ENCODE measurements at places on chromosomes 12 and 14.

GRCh38 chr12:82971584-82971983 lies 284.9 kb downstream of the TMTC2 start:
- no peak for DNase-seq

DNA sequence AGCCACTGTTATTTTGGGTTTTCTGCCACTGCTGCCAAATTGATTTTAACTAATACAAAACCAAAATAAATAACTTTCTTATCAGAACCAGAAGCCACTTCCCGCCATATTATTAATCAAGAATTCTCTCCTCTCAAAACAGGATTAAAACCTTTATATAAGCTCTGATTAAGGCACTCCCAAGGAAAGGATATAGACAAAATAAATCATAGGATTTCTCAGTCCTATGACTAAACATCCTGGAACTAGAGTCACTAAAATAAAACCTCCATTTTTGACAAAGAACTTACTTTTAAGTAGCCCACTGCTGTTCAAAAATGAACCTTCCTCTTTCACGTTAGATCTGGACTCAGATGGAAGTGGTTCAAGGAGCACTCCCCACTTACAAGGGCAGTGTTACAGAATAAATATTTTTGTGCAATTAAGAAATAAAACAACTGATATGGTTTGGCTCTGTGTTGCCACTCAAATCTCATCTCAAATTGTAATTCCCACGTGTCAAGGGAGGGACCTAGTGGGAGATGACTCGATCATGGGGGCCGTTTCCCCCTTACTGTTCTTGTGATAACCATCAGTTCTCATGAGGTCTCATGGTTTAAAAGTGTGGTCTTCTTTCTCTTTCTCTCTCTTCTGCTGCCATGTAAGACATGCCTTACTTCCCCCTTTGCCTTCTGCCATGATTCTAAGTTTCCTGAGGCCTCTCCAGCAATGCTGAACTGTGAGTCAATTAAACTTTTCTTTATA lies 26.4 kb downstream of the GXYLT1 start:
- peak; percentile 15 for DNase-seq

DNA sequence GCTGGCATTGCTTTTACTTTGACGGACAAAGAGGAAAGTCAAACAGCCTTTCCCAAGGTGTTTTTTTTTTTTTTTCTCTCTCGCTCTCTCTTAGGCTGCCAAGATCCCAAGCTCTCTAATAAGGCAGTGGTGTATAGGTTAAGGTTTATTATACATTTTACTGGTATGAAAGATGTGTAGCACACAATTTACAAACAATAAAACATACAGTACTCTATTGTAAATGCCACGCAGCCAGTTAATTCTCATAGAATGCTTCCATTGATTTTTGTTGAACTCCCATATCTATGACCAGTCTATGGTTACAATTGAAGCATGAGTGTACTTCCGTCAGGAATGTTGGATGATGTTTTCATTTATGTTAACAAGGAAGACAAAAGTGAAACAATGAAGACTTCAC lies 106.4 kb upstream of the GSC start:
- DNase-seq = no peak

- DNase-seq = no peak
These were observed 87.0 kb downstream of the FOXN4 start for GRCh38 chr12:109222062-109222461.

DNA sequence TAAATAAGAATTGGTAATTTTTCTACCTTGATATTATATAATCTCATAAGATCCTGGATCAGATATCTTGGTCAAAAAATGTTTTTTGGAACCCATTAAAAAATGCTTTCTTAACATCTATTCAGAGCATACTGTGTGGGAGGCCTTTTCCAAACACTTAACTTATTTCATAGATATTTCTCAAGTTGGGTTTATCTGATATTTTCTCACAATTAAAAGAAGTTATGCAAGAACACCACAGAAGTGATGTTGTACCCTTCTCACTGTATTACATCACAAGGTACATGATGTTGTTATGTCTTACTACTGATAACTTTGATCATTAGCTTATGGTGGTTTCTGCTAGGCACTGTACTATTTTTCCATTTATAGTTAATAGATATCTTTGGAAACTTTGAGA lies 23.4 kb upstream of the PRPF39 start:
- DNase-seq = no peak

DNA sequence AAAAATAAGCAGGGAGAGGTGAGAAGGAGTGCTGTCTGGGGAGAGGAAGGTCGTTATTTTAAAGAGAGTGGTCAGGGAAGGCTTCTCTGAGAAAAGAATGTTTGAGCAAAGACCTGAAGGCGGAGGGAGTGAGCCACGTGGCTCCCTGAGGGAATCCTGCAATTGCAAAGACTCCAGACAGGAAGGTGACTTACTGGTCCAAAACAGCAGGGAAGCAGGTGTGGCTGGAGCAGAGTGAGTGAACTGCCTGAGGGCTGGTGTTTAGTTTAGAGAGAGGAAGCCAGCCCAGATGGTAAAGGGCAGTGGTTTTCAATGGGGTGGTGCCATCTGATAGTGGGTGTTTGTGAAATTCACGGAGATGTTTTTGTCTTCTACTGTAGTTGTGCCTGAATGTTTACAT lies 58.8 kb upstream of the LTA4H start:
- DNase-seq = no peak

GRCh38 chr12:27593266-27593665 lies 69.3 kb downstream of the PPFIBP1 start:
- DNase-seq = no peak

DNA sequence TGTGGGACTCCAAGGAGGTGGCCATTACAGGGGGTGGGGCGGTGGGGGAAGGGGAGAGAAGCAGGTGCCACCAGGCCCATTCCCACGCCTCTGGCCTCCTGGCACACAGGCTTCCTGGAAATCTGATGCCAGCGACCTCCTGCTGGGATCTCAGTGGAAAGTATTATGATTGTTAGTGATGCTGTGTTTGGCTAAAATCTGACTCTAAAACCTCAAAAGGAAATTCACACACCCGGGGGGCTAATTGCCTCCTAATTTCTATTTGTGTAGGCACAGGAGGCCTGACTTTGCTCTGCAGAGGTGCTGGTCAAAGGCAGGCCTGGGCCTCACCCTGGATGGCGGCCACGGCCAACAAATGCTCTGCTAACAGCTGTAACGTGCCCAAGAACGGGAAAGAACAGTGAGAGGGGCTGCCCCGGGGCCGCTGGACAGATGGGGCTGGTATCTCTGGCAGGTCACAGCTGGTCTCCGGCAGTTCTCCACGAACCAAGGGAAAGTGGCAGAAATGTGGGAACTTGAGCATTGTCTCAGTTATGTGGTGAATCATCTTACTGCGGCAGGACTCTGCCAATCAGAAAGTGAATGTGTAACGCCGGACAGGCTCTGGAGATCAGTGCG lies 14.3 kb downstream of the FAM181A start:
- peak; percentile 29 for DNase-seq

GRCh38 chr12:116122628-116123027 lies 154.9 kb downstream of the MED13L start:
- DNase-seq = no peak

DNA sequence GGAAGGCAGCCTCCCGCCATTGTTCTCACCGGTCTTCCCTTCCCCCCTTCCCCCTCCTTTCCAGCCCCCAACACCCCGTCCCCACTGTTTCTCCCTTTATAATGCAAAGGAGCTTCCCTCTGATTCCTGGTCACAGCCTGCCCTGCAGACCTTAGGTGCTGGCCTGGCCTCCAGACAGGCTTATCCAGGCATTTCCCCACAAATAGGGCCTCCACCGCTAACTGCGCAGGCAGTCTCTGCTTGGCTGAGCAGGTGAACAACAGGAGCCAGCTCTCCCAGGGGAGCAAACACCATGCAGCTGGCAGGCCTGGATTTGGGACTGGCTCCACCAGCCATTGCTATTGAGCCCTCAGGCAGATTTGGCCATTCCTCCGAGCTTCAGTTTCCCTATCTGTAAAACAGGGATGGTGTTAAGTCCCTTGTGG lies 46.0 kb downstream of the SMIM41 start:
- no peak for DNase-seq

DNA sequence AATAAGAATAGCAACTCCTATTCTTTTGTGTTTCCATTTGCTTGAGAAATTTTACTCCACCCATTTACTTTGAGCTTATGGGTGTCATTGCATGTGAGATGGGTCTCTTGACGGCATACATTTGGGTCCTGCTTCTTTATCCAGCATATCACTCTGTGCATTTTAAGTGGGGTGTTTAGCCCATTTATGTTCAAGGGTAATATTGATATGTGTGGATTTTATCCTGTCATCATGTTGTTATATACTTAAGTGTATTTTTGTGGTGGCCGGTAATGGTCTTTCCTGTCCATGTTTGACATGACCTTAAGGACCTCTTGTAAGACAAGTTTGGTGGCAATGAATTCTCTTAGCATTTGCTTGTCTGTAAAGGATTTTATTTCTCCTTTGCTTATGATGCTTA lies 100.1 kb downstream of the ATP23 start:
- DNase-seq = no peak

- peak; percentile 15 for DNase-seq
These were observed 39.5 kb downstream of the SCARB1 start for GRCh38 chr12:124824195-124824594.

GRCh38 chr14:73749706-73750530 lies 35.7 kb upstream of the PNMA1 start:
- no peak for DNase-seq

DNA sequence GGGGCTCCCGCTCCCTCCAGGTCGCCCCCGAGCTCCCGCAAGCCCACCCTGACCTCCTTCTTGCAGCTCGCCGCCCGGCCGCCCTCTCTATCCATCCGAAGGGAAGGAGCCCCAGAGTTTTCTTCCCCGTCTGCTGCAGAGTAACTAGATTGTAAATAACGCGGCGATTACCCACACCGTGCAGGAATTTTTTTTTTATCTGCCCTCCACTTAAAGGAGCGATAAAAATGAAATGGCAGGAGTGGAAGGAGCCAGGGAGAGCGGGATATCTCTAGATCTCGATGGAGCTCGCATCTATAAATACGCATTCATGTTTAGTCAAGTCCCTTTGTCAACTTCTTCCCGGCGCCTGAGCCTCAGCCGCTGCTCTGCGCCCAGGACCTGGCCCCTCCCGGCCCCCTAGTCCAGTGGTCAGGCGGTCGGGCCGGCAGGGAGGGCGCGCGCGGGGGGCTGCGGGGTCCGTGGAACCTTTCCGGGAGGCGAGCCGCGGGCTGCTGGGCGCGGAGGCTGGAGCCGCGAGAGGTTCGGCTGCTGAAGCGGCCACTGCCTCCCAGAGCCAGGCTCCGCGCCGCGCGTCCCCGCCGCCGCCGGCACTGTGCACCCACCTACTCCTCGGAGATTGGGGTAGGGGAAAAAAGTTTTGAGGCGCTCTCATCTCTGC lies 386.0 kb downstream of the BCAT1 start:
- DNase-seq = peak; percentile 26

DNA sequence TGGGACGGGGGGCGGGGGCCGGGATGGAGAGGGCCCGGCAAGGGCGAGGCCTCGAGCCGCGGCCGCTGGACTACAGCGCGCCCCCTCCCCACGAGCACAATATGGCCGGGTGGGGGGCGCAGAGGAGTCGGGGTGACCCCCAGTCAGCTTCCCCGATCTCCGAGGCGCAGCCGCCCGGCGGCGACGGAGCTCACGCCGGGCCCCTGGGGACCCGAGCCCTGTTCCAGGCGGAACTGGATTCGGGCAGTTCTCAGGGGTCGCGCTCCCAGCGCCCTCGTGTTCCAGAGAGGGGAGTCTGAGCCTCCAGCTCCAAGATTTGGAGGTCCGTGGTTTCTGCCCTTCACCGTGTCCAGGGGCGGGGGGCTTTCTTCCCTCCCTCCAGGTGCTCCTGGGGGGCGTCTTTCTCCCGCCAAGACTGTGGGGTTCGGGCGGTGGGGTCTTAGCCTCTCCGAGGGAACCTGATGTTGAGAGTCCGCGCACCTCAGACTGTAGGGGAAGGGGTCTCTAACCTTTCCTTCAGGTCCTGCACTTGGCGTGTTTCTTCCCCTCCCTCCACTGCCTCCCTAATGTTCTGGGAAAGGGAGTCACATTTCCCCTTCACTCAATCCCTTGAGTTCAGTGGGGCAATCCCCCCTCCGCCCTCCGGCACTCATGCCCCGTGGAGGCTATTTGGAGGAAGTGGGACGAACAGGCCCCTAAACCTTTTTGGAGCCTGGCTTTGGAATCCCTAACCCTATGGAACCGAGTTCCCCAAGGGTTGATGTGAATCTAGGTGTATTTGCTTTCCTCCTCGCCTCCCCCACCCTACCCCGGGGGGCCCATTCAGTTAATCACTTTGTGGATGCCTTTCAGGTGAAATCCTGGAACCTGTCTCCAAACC lies 584 bp downstream of the ACVR1B start:
- no peak for DNase-seq

DNA sequence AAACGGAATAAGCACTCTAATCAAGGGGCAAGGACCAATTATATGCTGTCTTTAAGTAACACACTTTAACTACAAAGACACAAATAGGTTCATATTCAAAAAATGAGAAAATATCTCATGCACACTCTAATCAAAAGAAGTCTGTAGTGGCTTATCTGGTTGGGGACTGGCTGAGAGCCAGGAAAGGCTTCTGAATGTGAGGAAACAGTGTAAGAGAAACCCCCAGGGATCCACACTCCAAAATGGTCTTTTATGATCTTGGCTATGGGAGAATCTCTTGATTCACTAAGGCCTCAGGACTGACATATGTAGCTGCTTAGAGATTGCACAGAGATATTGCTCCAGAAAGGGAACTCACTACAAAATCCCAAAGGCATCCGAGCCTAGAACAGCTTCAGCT lies 10.3 kb downstream of the CTSG start:
- DNase-seq = no peak

- no peak for DNase-seq
These were observed 471.5 kb downstream of the MED13L start for GRCh38 chr12:115806000-115806399.

GRCh38 chr14:34857689-34858449 lies 17.3 kb downstream of the BAZ1A start:
- no peak for DNase-seq

GRCh38 chr14:102213470-102213869 lies 73.8 kb downstream of the WDR20 start:
- no peak for DNase-seq

DNA sequence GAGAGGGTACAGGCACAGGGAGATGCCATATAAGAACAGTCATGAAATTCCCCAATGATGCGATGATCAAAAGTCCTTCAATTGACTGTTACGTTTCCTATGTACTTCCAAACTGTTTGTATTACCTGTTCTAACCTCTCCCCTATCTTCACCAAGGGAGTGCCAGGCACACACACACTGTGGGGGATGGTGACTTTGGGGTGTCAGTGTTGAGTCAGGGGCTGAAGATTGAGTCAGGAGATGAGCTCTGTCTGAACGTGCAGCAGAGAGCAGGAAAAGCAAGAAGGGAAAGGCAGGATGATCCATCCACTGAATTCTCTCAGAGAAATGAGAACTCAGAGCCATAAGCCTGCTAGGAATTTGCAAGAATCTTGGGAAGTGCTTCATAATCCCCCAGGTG lies 153.4 kb downstream of the EFCAB11 start:
- DNase-seq = peak; percentile 34

GRCh38 chr12:113186666-113187325 lies 1.3 kb downstream of the RITA1 start:
- no peak for DNase-seq

GRCh38 chr12:120468821-120469449 lies 613 bp downstream of the SRSF9 start:
- no peak for DNase-seq
